Mesangial cell (primary cell): ENCODE measurements at places on chromosomes 11 and 22. TPM values are rescaled to one million over a fixed set of nuclear protein-coding genes. Genes with fewer than 3 reads are reported as not detected.

OR51D1 gene
- total RNA-seq: not detected in 2 replicates

B4GALNT4 gene
- total RNA-seq: 13.9 and 21.6 TPM in 2 replicates

PITPNM1 gene
- total RNA-seq: 93.2 and 138 TPM in 2 replicates

MFRP gene
- not detected in 2 replicates for total RNA-seq

RASSF10 gene
- 2.3 and 19.0 TPM in 2 replicates for total RNA-seq

IL18BP gene
- total RNA-seq: 1.5 and 2.8 TPM in 2 replicates

GAS2 gene
- total RNA-seq: 1.9 and 2.4 TPM in 2 replicates

OR2AG2 gene
- total RNA-seq: under 0.01 and 0.13 TPM in 2 replicates

CST6 gene
- 2.4 and 18.0 TPM in 2 replicates for total RNA-seq

SUSD2 gene
- total RNA-seq: 0.16 and 1.8 TPM in 2 replicates

CDC42BPG gene
- total RNA-seq: 2.1 and 10.1 TPM in 2 replicates

SESN3 gene
- 2.9 and 10.0 TPM in 2 replicates for total RNA-seq
